T-helper 17 cell (primary cell): ENCODE measurements at places on chromosomes 2 and 18.

- no peak for DNase-seq
Observed at GRCh38 chr18:26652501-26652900, 104.1 kb upstream of the KCTD1 start.

DNA sequence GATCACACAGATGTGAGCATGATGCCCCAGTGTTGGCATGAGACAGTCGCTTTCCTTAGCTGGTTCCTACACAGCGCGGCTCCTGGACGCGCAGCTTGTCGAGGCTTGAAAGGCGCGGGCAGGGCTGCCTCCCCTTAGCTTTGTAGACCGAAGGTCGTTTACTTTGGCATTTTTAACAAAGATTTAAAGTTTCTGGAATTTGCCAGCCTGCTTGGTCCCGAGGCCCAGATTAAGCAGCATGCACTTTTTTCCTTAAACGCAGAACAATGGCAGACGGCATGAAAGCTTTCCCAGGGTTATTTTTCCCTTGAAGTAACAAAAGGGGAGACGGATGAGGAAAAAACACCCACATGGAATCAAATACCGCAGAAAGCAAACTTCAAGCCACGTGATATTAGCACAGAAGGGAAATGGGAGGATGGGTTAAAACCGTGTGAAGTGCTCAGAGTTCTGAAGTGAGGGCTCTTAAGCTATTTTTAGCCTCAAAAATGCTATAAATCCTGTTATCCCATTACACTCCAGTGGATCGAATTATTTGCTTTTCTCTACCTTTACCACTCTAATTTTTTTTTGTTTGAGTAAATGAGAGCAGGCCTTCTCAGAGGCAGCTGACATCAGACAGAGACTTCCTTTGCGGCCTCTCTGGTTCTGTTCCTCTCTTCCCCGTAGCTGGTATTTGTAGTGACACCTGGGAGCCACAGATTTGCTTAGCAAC is 55.7 kb downstream of the NPAS2 start:
- DNase-seq: no peak

- DNase-seq: no peak
Observed at GRCh38 chr18:78459668-78460067, 520.0 kb upstream of the SALL3 start.

- no peak for DNase-seq
Observed at GRCh38 chr2:201866643-201867473, 60.5 kb downstream of the CDK15 start.

DNA sequence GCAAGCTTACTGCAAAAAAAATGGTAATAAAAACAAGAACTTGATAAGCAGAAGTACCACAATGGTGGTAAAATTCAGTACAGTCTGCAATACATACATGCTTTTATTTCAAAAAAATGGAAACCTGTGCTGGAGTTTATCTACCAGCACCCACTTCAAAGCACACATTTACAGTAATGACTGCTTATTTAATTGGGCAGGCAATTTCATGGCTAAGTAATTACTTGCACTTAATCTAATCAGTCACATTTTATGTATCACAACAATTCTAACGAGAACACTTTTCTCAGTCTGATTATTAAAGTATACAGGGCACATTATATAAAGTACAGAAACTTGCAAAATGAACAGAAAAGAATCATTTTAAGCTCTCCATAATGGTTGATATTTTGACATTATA is 5.2 kb downstream of the APCDD1 start:
- DNase-seq: no peak

- no peak for DNase-seq
Observed at GRCh38 chr2:70888366-70888922, 47.3 kb upstream of the ATP6V1B1 start.

DNA sequence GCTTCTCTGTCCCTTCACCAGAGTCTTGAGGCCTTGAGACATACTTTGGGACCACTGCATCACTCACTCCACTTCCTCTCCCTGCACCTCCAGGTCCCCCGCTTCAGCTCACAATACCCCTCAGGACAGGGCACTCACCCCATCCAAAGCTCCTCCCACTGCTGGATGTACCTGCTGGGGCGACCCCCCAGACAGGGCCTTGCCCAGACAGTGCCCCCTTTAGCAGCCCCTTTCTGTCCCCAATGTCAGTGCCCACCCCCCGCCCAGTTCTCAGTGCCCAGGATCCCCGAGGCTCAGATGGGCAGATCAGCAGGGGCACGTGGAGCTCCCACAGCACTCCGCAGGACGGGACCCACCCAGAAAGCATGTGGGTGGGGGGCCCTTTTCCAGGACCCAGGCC is 23.8 kb upstream of the IMP4 start:
- DNase-seq: no peak

GRCh38 chr2:150759531-150759930 is 272.1 kb upstream of the RND3 start:
- DNase-seq: no peak

GRCh38 chr2:82314836-82315472 is 2010.4 kb upstream of the LRRTM1 start:
- no peak for DNase-seq
